ENCODE measurements at places on chromosomes 16 and 17.

DNA sequence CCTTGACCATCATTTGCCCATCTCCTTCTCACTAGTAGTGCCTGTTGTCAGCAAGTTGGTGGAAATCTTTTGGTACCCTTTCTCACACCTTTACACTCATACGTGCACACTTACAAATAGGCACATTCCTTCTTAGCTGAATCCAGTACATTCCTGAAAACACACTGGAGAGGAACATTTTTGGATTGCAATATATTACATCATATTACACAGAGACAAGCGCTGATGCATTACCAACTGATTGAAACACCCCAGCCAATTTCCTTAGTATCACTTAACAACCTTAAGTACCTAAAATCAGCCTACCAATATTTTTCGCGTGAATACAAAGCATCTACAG, 64.1 kb downstream of the PLCG2 start:
- no peak for DNase-seq

GRCh38 chr16:5735444-5735843, 637.8 kb upstream of the EEF2KMT start:
- DNase-seq = no peak

DNA sequence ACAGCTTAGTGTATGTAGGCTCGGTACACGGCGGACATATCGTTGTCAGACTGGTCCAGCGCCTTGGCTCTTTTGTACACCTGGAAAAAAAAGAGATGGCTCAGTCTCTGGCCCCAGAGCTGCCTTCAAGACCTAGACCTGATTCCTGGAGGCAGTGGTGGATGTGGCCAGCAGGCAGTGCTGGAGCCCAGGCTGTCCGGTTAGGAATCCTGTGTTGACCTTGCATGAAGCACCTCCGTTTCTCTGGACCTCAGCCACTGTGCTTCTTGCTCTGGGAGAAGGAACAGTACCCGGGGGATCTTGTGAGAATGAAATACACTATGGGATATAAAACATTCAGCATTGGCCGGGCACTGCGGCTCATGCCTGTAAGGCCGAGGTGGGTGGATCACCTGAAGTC, 2.8 kb upstream of the ROGDI start:
- no peak for DNase-seq

- no peak for DNase-seq
These were observed 5.8 kb upstream of the UTS2R start for GRCh38 chr17:82365606-82366295.

- no peak for DNase-seq
These were observed 337.9 kb upstream of the DYNLRB2 start for GRCh38 chr16:80202831-80203413.

DNA sequence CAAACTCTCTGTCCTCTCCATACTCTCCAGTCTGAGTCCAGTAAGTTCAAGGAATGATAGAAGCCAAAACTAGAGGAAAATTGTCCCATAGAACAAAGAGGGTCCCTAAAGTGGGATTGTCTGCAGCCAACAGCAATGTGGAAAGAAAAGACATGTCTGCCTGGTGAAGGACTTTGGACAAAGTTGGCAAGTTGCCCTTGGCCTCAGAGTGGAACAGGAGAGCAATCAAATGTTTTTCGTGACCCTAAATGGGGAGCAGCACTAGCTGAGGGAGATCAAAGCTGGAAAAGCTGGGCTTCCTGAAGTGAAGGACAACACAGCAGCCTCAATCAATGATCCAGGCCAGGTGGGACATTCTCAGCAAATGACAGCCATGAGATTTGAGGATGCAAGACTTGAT, 183.5 kb downstream of the CHD9NB start:
- DNase-seq = no peak

DNA sequence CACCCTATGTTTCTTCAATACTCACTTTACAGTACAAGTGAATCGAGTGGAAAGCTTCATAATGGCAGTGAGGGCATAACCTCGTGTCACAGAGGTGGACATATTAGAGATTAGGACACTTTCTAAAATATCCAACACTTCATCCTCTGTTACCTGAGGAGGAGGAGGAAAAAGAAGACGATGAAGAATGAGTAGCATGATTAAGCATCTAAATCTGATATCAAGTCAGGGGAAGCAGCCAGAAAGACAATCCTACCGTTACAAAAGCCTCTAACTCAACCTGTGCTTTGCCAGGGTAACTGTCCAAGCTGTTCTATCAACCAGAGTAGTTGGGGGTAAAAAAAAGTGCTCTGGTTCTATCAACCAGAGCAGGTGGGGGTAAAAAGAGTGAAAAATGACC, 23.7 kb upstream of the PHLPP2 start:
- no peak for DNase-seq

GRCh38 chr17:82023447-82024241, 539 bp downstream of the LRRC45 start:
- DNase-seq = peak; percentile 49

DNA sequence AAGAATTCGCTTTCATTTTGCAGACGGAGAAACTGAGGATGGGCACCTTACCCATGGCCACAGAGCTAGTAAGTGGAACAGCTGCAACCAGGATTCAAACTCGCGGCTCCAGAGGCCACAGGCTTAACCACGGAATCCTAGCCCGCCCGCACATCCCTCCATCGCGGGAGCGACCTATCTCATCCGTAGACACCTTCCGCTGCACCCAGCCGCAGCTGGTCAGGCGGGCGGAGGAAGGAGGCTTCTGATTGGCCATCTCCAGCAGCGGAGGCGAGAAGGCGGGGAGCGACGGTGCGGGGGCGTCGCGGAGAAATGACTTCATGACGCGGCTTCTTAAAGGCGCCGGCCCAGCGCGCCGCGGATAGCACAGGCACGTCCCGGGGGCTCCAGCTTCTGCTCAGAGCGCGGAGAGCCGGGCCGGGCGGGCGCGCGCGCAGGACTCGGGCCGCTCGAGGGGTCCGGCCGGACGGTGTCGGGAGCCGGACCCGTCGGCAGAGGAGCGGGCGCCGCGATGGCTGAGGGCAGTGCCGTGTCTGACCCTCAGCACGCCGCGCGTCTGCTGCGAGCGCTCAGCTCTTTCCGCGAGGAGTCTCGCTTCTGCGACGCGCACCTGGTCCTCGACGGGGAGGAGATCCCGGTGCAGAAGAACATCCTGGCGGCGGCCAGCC, at the start of gene GAN:
Gene GAN, plus strand, starts transcription at position 360 of the 668 bp plus-strand sequence. Its CDS starts 152 bp downstream, at position 512.
- DNase-seq = peak; percentile 94

DNA sequence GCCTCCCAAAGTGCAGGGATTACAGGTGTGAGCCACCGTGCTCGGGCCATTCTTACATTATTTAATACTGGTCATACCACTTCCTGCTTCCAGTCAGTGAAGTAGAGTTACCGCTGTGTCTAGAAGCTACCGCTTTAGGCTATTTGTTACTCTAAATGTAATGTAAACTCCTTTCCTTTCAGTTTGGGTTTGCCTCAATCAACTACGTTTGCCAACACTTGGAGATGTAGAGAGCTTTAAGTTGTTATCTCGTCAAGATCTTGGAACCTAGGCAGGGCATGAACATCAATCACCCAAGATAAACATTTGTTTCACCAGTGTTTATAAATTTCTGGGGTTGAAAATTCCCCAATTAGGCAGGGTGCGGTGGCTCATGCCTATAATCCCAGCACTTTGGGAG, 275.9 kb downstream of the STX8 start:
- DNase-seq = no peak

DNA sequence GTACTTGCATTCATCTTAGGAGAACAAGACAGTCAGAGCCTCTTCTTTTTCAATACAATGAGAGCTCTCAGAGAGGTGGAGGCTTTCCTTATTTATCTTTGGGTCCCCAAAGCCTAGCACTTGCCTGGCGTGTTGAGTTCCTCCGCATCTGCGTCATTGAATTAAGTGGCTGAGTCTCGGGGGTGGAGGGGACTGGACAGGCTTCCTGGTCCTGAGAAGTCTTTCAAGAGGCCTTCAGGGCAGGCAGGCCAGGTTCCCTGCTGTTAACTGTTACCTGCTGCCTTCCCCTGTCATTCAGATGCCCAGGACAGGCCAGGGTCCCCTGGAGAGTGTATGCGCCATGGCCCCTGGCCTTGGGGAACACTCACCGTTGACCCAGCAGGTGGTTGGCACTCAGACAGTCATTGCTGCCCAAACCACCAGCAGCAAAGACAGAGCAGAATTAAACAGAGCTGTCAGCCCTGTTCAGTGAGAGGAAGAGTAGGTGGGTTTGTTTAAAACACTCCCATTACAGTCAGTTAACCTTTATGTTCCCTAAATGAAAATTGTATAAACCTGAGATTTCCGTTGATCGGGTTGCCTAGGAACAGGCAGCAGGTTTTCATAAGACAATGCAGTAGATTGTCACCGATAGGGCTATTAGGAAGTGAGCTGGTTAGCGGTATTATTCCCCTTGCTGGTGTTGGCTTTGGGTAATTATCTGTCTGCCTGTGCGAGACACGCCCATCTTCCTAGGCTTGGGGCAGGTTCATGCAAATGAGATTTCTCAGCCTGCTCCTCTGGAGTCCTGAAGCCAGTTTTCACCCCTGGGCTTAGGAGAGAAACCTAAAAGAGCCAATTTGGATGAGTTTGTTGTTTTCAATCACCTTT, 132.7 kb downstream of the CCDC182 start:
- no peak for DNase-seq

DNA sequence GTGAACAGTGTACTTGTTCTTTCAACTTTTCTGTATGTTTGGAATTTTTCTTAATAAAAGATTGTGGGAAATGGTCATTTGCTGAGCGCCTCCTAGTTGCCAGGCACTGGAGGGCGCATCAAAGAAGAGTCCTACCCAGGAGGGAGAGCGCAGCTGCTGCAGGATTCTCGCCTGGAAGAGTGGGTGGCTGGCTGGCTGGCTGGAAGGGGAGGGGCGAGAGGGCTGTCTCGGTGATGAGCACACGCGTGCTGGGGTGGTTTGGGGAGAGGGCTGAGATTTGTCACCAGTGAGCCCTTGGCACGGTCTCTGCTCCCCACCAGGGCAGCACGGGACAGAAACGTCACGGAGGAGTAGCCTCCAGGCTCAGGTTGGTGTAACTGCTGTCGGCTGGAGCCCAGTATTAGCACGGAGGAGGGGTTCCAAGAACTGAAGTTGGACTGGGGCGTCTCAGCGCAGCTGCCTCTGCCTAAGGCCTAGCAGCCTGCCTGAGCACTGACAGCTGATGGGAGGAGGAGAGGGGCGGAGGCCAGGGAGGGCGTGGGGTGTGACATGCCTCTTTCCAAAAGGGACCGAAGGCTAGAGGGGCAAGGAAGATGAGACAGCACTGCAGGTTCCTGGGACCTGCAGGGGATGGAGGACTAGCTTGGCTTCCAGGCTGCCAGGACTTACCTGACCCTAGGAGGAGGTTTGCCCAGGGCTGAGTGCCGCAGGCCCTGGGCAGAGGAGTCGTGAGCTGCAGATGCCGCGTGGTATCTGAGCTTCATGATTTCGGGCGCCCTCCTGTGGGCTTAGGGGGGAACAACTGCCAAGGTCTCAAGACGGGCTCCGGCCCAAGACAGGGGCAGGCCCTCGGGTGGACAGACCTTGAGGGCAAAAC, 5.7 kb downstream of the LDHD start:
- peak; percentile 84 for DNase-seq

DNA sequence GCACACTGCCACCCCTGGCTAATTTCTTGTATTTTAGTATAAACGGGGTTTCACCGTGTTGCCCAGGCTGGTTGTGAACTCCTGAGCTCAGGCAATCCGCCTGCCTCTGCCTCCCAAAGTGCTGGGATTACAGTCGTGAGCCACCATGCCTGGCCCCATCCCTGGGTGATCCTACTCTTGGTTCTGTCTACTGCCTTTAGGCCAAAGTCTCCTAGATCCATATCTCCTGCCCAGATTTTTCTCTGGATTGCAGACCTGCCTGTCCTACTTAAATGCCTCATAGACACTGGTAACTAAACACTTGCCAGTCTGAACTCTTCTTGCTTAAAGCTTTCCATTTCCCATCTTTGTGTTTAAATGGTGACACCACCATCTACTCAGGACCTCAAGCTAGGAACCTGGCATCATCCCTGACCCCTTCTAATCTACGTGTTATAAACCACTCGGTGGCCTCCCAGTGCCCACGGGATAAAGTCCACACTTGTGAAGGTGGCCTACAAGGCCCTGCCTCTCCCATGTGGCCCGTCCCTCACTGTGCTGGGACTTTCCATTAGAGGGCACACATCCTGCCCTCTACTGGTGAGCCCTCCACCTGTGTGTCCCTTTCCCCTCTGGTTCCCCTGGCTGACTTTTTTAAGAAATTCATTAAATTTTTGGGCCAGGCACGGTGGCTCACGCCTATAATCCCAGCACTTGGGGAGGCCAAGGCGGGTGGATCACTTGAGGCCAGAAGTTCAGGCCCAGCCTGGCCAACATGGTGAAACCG, 51.1 kb downstream of the USP43 start:
- DNase-seq = no peak

- no peak for DNase-seq
These were observed 68.9 kb downstream of the JPH3 start for GRCh38 chr16:87671221-87671620.

DNA sequence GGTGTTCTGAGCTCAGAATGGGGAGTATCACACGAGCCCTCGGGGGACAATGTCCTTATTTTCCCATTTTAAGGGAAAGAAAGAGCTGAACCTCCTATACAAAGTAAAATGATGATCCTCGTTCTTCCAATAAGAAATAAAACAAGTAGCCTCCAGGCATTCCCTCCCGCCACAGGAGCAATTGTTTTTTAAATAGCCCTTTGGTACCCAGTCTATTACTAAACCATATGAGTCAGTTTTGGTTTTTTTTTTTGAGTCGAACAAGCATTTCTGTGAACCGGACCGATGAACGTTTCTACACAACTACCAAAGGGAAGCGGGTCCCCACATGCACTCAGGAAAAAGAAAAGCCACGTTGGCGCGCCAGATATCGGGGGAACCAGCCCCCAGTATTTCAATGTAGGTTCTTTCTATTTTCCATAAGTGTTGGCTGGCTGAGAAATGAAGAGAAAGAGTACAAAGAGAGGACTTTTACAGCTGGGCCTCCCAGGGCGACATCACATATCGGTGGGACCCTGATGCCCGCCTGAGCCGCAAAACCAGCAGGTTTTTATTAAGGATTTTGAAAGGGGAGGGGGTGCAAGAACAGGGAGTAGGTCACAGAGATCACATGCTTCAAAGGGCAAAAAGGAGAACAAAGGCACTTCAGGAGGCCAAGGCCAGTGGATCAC, 3.8 kb upstream of the DCXR start:
- no peak for DNase-seq

DNA sequence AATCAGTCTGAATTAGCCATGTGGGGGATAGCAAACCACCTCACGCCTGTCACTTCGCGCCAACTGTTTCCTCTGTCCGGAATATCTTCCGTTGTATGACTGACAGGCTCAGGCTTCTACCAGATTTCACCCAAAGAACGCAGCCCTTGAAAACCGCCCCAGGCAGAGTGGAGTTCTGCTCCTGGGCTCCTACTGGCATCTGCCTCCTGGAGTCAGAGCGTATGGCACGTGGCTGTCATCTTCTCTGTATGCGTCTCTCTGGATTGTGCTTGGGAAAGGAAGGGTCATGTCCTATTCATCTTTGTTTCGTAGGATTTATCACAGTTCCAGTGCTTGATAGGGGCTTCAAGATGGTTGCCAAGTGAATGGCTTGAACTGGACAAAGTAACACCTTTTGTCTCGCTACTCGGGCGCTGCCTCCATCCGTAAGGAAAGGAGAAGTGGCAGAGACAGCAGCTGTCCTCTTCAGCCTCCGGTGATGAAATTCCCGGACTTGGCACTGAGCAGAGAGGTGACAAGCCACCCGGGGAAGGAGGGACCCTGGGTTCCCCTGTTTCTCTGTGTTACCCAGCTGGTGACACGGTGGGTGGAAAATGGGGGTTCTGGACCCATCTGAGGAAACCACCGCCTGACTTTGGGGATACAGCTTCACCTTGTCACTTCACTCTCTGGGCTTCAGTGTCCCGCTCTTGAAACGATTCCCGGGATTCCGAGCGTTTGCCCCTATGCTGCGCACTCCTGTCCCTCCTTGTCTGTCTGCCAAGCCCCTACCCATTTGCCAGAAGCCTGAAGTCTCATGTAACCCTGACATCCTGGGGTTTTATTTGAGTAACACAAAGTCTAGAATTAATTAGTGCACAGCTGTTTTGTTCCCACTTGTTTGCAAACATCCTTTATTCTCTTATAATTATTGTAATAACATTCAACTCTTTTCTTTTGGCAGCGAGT, 13.9 kb downstream of the KIAA0513 start:
- DNase-seq = no peak
